ENCODE measurements at places on chromosomes 1 and 21.

DNA sequence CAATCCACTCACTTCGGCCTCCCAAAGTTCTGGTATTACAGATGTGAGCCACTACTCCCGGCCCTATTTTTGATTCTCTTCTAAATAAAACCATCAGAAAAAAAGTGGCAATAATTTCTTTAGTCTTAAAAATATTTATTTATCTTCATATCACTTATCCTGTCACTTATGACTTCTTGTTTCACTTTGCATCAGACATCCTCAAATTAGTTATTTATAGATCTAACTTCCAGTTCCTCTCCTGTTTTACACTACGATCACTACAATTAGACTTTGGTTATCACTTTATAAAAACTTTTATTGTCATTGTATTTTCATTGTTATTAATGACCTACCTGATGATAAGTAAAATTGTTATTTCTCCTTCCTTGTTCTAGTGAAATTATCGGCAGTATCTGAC is 783.4 kb upstream of the BRINP3 start:
- no peak for DNase-seq

DNA sequence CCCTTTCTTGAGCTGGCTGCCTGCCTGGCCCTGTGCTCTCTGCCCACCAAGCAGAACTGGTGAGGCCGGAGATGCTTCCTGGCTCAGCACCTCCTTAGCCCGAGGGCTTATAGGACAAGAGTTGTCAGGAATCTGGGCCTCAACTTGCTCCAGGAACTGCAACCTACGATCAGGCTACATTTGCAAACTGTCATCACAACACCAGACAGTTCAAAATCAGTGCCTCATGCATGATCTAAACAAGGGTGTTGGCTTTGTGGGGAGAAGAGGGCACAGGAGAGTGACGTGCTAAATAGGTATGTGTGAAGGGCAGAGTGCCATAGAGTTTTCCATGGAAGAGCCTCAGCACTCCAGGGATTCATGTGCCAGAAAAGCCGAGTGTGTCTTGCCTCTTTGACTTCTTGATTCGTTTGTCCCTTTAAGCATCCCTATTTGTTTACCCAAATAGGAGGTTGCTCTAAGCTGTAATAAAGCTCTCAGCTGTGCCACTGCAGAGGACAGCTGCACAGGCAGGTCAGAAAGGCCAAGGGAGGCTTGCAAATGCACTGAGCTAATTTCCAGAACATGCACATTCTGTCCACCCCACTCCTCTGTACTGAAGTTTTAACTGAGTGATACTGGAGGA is 30.2 kb upstream of the NEK2 start:
- DNase-seq = peak; percentile 34

GRCh38 chr1:233651061-233651460 is 37.2 kb downstream of the KCNK1 start:
- DNase-seq = no peak

DNA sequence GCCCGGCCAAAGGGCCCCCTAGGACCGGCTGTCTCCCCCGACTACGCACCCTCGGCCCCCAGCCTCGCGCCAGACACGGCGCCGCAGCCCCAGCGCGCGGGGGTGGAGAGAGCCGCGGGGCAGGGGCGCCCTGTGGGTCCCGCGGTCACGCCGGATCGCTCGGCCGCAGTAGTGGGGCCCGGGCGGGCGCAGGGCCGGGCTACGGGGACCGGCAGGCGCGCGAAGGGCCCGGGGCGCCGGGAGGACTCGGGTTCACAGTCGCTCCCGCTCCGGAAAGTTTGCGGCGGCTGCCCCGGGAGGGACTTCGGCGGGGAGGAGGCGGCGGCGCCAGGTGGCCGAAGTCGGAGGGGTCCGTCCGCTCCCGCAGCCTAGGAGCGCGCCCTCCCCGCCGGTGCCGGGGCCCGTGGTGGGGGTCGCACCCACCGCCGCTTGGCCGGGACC is 7.1 kb upstream of the ZNF669 start:
- peak; percentile 65 for DNase-seq

- DNase-seq = no peak
These were observed 99.7 kb downstream of the PRDM16 start for GRCh38 chr1:3168678-3169077.

DNA sequence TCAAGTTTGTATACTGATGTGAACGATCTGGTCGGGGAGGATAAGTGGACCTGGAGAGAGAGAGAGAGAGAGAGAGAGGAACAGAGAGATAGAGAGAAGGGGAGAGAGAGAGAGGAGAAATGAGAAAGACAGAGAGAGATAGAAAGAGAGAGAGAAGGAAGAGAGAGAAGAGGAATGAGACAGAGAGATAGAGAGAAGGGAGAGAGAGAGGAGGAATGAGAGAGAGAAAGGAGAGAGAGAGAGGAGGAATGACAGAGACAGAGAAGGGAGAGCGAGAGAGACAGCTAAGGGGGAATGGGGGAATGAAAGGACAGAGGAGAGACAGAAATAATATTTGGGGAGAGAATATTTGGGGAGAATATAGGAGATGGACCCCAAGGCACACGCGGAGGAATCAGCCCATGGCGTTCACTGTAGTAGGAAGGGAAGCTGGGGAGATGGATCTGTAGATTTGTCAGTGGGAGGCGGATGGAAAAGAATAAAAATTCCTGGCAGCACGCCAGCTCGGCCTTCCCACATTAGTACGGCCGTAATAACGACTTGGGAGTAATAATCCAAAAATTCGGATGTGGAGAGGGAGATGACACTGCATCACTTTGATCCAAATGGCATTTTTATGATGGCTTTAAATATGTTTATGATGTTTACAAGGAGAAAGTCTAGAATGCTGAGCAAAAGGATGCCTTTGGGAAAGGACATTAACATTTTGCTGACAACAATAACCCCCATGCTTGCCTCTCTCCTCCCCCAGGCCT is 159.8 kb upstream of the KCNJ6 start:
- DNase-seq = no peak

DNA sequence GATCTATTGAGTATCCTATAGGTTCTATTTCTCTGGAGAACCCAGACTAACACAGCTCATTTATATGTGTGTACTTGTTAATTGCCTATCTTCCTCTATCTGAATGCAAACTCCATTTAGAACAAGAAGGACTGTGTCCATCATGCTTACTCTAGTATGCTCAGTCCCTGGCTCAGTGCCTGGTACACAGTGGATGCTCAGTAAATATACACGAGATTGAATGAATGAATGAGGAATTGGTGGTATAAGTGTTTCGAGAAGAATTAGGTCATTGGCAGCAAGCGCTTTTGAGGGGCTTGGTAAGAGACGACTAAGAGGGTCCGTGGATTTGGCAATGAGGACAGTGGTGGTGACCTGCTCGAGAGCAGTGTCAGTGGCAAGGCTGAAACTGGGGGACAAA is 112.5 kb downstream of the CSMD2 start:
- no peak for DNase-seq

DNA sequence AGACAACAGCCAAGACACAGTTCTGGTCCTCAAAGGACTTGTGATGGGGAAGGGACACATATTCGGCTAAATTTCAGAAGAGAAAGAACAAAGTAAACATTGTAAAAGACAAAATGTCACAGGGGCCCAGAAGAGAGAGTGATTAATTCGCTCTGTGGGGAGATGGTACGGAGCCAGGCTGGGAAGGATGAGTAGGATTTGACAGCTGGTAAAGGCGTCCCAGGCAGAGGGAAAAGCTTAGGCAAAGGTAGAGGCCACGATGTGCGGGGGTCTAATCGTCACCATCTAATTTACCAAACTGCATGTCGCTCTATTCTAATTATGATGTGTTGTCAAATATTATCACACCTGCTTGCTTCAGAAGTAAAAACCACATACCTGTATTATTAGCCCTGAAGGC is 17.3 kb upstream of the EFNA1 start:
- DNase-seq = no peak

- DNase-seq = no peak
These were observed 216.5 kb downstream of the URB2 start for GRCh38 chr1:229842302-229843255.

GRCh38 chr1:201065686-201066085 is 42.2 kb upstream of the KIF21B start:
- DNase-seq = no peak

GRCh38 chr1:88618331-88618730 is 65.7 kb upstream of the PKN2 start:
- DNase-seq = no peak

GRCh38 chr1:162661336-162661735 is 29.1 kb downstream of the DDR2 start:
- DNase-seq = no peak

DNA sequence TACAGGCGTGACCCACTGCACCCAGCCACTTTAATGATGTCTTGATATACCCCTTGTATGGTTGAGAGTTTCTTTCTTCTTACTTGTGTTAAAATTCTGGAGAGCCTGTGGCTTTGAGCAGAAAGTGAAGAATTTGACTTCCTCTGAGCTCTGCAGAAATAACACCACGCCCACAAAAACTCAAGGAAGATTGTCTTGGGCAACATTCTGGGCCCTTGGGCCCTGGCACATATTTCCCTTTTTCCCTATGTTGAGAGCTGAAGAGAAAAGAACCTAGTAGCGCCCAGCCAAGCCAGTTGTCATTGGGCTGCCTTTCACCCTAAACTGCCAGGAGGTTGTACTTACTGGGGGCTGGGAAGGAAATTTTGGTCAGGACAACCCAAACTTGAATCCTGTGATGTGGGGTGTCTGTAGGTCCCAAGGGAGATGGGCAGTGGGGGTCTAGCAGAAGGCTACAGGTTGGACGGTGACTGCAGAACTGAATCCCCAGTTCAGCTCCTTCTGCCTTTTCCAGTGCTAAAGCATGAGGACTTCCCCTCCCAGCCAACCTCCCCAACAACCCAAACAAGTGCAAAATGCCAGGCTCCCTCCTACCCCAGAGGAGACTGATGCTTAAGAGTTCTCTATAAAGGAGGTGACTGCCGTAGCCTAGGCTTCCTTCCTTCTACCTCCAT is 11.7 kb upstream of the SNAPIN start:
- DNase-seq = no peak

DNA sequence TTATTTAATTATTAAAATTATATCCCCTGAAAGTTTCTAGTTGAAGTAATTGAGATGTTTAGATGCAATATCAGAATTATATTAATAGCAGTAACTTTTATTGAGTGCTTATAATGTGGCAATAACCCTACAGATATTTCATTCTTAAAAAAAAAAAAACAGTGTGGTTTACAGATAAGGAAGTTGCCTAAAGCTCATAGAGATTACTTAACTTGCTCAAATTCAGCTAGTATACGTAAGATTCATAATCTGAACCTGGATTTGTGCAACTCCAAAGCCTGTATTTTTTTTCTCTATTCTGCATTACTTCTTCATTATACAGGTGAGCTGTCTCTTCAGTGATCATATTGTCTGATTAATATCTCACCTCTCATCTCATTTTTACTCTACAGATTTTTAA is 156.0 kb upstream of the PTBP2 start:
- no peak for DNase-seq

- DNase-seq = no peak
These were observed 319.4 kb downstream of the TGFB2 start for GRCh38 chr1:218664385-218665170.

- DNase-seq = peak; percentile 48
These were observed 490.8 kb upstream of the ADGRL4 start for GRCh38 chr1:79497193-79497773.

- DNase-seq = no peak
These were observed 202.6 kb downstream of the GRIK1 start for GRCh38 chr21:29737186-29737585.

DNA sequence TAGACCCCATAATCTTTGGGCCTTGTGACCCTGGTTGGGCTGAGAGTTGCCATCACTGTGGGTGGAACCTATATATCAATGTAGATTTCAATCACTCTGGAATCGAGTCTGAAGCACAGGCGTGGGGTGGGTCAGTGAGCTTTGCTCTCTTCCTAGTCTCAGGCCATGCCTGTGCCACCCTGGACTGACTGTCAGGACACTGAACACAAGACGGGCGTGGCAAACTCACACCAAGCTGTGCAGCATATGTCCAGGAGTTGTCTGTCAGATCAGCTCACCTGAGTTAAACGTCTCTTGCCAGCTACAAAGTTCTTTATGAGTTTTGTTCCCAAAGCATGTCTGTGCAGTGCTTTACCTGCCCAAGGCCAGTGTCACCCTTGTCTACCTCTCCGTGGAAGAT is 30.9 kb upstream of the ALPL start:
- DNase-seq = no peak

Data from AG20443 (cell line).